ENCODE measurements at places on chromosomes 7 and 10.

GRCh38 chr7:108249453-108249852 is 119.3 kb upstream of the LAMB4 start:
- DNase-seq = no peak

GRCh38 chr7:140562926-140563481 is 77.6 kb downstream of the DENND2A start:
- no peak for DNase-seq

DNA sequence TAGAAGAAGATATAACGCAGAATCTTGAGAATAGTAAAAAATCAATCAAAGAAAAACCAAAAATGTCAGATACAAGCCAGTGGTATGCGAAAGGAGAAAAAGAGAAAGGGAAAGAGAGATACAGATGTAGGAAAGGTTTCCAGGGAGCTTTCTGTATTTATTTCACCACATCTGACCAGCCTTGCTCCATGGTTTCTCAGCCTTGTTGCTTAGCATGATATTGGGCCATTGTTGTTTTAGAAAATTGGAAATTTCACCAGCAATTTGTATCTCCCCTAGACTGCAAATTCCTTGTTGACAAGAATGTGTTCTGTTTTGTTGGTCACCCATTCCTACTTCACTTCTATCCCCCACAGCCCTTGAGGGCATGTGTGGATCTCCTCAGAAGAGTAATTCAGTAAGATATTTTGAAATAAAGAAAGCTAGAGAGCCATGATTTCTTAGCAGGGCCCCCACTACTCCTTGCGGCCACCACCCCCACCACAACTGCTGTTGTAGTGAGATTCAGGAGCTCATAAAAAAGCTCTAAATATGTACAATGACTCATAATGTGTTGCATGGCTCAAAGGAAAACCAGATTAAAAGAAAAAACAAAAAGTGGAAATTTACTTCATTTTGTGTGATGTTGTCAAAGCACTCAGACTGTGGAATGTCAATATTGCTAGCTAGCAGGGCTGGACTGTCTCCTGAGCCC is 138.7 kb downstream of the CHRM2 start:
- DNase-seq = no peak

- no peak for DNase-seq
Observed at GRCh38 chr7:146528581-146528980, 412.0 kb downstream of the CNTNAP2 start.

DNA sequence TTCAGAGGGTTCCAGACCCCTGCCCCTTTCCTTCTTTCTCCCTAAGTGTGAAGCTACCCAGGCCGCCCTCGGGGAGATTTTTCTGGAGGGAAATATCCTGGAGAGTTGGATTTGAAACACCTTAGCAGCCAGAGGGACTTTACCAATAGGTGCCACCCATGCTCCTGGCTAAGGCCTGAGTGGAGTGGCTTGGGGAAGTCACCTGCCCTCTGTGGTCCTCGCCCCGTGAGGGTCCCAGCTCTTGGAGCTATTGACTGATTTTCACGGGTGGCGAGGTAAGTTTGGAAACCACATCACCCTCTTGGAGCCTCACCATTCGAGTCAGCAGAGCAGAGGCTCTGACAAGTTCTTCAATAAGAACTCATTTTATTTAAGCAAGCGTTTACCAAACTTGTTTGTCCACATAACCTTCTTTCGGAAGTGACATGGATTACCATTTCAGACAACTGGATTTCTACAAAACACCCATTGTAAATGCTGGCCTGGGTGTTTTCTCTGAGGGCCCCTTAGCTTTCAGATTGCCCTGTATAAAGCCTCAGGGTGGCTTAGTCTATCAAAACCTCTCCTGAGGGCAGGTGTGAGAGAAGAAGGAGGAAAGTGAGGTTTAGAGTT is 20.4 kb downstream of the AQP1 start:
- DNase-seq = no peak
